ENCODE measurements at places on chromosomes 6 and 20. TPM values are rescaled to one million over a fixed set of nuclear protein-coding genes. Genes with fewer than 3 reads are reported as not detected.

GRCh38 chr20:16662467-16662866 lies 67.4 kb upstream of the SNRPB2 start:
- DNase-seq, result no peak

- no peak for DNase-seq
Measured at GRCh38 chr20:16028923-16029322, 544.3 kb downstream of the KIF16B start.

DNA sequence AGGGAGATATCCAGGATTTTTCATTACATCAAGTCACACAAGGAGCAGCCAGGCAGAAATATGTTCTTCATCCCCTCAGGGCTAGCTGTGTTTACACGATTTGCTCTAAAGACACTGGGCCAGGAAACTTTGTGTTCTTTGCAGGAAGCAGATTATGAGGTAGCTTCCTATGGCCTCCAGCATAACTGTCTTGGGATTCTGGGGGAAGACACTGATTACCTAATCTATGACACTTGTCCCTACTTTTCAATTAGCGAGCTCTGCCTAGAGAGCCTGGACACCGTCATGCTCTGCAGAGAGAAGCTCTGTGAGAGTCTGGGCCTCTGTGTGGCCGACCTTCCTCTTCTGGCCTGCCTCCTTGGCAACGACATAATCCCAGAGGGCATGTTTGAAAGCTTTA lies 11.2 kb downstream of the FAM120B start:
- no peak for DNase-seq

GRCh38 chr6:6747371-6747770 lies 158.9 kb downstream of the LY86 start:
- DNase-seq, result no peak

GRCh38 chr6:79203753-79204253 lies 30.7 kb downstream of the HMGN3 start:
- no peak for DNase-seq

DNA sequence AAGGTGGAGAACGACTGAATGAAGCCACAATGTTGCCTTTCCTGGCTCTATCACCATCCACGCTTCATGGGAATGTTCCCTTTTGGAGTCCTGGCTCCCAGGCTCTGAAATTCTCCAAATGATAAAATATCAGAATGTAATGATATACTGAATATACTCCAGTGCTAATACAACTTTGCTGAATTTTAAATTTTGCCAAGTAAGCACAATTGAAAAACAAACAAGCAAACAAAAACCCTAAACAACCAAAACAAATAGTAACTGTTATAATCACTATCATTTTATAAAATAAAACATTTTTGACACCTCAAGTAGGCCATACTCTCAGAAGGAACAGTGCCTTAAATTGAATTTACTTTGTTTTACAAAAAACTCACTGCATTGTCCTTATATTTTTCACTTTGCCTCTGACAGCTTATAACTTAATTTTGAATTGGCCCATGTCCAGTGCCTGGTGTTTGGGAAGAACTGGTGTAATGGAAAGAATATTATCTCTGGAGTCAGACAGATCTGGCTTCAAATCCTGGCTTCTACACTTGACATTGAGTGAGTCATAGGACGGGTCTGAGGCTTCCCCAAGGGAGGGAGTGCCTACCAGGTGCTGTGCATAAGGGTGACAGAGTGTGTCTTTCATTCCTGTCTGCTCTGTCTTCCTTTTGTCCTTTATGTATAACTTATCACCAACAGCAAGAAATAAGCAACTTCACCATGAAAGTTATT lies 698.3 kb downstream of the EPM2A start:
- DNase-seq, result peak; percentile 14

- DNase-seq, result peak; percentile 26
Measured at GRCh38 chr6:156883497-156884252, 106.5 kb downstream of the ARID1B start.

Gene FHL5
- total RNA-seq, result not detected

Gene KCNK16
- not detected for total RNA-seq

Gene RBM24
- 4.7 TPM for total RNA-seq

Gene DNAH8
- total RNA-seq, result 0.02 TPM

All from mammary epithelial cell (primary cell).